HAP-1 (cell line): ENCODE measurements at places on chromosomes 12 and 14.

DNA sequence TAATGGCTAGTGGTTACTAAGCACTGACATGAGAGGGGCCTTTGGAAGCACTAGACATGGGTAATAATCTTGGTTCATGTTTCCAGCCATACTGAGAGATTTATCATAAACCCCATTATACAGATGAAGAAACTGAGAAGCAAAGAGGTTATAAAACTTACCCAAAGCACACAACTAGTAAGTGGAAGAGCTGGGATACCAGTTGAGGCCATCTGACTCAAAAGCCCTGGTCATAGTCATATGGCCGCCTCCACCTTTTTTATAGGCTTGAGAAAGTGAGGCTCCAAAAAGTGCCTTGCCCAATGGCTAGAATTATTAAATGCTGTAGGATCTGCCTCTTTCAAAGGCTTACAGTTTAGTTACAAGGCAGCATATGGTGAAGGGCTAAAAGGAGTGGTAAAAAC, 944 bp downstream of the TXNRD1 start:
- no peak for DNase-seq

- DNase-seq: no peak
Observed at GRCh38 chr14:71466251-71466650, 466.0 kb upstream of the RGS6 start.

GRCh38 chr14:103101963-103102688, 7.6 kb downstream of the EXOC3L4 start:
- no peak for DNase-seq

- DNase-seq: no peak
Observed at GRCh38 chr12:12784911-12785814, at the start of gene APOLD1. APOLD1 (plus strand) TSS chr12:12785659; CDS start chr12:12785692, 33 bp downstream.

- no peak for DNase-seq
Observed at GRCh38 chr12:9143929-9144729, 28.4 kb upstream of the A2M start.

GRCh38 chr12:130142736-130143135, 19.5 kb upstream of the FZD10 start:
- DNase-seq: no peak

- no peak for DNase-seq
Observed at GRCh38 chr12:130878193-130879185, 6.6 kb downstream of the RAN start.

DNA sequence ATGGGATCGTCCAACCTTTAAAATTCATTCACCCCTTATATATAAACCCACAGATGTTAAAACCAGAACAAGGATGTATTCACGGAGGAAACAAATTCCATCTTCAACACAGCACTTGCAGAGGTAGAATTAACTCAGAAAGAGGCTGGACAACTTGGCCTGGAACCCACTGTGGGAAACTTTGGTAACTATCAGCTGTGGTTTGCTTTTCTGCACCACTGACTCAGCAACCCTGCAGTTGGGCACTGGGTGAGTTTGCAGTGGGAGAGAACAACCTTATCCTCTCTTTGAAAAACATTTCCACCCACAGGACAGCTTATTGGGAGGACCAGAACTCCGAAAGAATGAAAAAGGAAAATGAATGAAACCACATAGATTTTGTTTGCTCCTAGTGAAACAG, 66.3 kb downstream of the ZNF664 start:
- DNase-seq: no peak

DNA sequence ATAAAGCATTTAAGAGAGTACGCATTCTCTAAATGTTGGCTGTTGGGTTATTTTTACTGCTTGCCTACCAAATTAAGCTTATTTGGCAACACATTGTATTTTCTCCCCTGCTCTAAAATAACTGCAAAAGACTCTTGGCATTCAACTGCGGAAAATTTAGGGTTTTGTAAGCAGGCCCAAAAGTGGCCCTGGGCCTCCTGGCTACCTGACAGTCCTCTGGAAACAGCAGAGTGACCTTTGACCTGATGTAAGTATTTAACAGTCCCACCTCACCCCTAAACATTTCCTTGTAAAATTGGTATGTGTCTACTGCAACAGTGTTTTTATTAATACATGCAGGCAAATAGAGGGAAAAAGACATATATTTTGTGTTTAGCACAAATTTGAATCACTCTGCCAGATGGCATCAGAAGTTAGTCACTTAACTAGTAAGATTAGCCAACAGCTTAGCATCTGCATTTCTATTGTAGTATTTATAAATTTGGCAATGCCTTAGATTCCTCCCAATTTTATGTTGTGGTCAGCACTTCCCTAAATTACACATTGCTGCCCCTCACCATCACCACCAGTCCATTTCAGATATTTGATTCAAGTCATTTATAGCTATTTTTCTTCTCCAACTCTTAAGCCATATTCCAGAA, 11.2 kb downstream of the LLPH start:
- DNase-seq: no peak

DNA sequence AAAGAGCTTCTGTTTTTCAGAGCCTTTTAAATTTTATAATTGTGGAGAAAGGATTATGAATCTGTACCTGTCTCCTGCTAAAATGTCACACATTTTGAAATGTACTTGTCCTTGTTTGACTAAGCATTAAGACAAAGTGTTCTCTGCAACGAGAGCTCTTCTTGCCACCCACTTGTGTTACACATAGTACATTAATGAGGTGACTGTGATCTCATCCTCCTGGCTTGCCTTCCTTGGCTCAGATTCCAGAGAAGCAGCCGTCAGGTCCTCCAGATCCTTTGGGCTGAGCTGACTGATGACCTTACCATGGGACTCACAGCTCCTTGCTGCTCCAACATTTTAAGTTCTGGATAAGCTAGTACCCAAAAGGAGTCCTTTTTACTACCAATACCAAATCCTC, 81.4 kb downstream of the BBS10 start:
- no peak for DNase-seq

- DNase-seq: no peak
Observed at GRCh38 chr12:54258201-54258681, 21.7 kb downstream of the CBX5 start.

DNA sequence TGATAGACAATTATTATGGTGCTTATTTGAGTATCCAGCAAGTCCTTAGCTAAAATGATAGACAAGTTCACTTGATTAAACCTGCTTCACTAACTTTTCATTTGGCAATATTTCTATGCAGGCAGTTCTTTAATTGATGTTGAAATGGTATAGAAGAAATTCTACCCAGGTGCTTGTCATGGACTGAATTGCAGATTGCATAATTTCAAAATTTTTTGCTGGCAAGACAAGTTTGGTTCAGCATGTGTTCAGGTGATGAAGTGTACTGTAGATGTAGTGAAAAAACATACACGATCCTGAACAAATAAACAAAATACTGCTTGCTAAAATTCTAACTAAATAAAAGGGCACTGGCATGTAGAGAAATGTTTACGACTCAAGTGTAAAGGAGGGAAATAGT, 189.0 kb downstream of the FOXA1 start:
- no peak for DNase-seq

DNA sequence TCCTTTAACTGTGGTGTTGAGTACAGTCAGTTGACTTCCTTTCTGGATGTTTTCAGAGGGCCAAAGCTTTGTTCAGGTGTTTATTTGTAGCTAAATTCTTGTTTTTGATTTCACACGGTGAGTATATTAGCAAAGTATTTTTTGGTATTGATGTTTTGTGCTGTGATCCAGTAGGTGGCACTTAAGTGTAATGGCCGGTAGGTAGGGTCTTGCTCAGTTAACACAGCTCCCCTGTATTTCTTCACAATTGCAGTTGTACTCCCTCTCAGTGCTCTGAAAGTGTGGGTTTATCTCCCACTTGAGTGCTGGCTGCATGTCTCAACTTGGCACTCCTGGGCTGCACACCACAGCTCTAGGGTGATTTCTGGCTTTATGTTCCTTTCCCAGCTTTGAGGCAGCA, 339.5 kb downstream of the AEBP2 start:
- no peak for DNase-seq

DNA sequence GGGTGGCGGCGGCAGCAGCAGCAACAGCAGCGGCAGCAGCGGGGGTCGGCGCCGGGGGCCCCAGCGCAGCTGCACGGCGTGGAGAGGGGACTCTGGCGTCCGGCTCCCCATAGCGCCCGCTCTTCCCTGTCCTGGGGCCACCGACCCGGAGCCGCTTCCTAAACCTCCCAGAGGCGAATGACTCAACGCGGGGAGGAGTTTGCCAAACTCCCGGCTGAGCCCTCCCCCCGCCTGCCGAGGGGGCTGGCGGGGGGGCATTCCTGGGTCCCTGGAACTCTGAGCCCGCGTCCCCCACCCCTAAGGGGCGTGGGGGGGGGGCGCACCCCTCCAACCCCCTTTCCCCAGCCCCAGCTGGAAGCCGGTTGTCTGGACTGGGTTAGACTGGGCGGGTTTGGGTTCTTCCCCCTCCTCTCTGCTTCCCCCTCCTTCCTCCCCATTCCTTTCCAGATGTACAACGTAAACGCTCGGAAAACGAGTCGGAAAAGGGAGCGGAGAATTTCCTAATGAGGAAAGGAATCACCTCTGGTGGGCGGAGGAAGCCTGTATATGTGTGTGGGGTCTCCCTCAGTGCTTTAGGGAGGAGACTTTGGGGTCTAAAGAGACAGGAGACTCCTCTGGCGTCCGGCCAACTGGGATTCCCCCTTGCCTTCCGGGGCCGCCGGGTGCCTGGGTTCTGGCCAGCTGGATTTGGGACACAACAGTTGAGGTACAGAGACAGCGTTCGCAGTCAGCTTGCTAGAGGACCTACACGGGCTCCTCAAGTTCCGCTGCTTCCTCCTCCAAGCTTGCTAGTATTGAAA, at the start of gene ITGA5:
Gene ITGA5 (minus strand): TSS at position 179 of the 800 bp plus-strand sequence. CDS start 68 bp downstream, at position 111.
- DNase-seq: peak; percentile 39

DNA sequence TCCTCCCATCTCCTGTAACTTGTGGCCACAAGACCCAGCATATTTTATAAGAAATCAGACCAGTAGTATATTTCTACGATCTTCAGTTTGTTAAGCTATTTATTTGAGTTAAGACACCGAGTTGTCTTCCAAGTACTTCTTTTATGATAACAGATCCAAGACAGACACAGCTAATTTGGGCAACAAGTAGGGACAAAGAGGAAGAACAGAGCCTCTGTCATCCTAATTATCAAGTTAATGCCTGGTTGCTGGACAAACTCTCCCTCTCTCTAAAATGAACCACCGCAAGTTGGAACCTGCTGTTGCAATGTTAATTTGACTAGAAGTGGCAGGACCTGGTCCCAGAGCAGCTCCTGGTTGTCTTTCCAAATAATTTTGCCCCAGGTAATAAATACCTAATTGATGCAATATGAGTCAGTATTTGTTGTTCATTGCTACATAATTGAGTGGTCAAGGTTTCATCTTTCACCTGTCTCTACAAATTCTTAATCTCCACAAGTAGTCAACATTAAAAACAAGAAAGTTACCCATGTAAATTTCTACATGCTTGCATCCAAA, 323.7 kb downstream of the PAWR start:
- DNase-seq: no peak

GRCh38 chr12:66589095-66589494, 89.8 kb downstream of the GRIP1 start:
- no peak for DNase-seq

GRCh38 chr14:82805892-82806825, 1272.5 kb upstream of the SEL1L start:
- DNase-seq: peak; percentile 90
